LoVo (cell line): ENCODE measurements at places on chromosomes 12 and 14.

DNA sequence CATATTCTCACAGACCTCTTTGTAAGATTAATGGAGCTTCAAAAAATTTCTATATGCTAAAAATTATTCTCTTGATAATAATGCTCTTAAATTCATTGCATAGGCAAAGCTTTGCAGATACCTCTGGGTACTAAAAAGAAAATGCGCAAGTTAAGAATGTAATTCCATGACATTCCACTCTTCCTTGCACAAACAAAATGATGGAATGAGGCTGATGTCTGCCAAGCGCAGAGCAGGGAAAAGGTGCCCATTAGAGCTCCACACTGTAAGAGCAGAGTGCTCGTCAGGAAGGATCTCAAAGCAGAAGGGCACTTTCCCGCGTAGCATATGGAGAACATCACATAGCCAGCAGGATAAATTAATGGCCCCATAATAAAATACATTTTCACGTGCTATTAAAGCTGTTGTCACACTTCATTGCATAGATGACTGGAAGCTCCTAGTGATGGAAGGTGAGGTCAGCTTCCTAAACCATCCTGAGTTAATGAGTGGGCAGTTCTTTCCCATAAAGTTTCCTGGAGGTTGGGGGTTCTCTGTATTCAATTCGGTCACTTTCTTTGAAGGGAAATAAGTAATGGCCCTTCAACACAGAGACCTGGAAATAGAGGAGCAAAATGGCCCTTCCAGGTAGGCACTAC lies 1058.9 kb downstream of the GALC start:
- no peak for DNase-seq

DNA sequence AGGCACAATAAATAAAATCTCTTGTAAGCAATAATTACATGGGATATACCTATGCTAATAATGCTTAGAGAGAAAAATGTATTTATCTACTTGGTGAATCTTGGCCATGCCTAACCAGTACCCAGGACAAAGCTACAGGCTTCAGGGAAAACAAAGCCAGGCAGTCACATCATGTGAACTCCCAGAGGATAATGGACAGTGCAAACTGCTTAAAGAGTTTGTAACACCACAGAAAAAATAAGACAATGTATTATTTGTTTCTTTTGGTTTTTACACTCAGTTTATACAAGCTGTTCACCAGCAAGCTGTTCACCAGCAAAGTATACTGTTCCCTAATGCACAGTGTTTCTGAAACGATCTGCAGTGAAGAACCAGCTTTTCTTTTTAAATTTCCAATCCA lies 38.0 kb downstream of the DICER1 start:
- DNase-seq, result no peak

DNA sequence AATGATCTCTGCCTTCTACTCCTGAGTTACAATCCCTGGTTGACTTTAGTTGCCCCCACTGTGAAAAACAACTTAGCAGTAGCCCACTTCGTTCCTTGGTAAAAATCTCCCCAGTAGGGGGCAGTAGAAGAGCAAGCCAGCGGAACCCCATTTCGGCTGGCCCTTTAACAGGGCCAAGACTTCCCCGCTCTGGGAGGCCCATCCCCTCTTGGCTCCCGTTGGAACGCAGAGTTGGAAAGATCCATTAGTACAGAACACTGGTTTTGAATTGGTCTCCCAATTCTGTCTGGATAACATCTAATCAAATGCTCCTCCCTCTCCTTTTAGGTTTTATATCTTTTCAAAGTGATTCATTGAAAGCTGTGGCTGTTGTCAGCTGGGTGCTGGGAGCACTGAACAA lies 1133.3 kb downstream of the BCL11B start:
- DNase-seq, result no peak

DNA sequence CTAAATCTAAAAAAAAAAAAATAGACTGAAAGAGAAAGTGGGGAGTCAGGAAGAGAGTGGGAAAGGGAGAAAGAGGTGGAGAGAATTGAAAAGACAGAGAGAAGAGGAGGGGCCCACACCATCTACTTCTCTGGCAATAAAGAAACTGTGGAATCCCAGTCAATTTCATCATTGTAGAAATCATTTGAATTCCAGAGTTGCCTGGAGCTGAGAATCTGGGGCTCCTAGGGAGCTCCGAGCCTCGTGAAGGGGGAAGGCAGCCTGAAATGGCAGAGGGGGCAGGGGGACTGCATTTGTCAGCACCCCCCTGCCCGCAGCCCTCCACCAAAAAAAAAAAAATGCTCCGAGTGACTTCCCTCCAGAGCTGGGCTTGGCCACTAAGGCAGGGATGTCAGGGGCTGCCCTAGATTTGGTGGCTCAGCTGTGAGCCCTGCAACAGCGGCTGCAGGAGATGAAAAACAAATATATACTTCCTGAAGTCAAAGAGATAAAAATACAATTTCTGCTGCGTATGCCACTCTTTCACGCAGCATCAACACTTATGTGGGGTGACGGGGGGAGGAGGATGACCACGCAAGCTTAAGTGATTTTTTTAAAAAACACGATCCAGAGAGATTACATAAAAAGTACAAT lies 80.5 kb downstream of the BCL11B start:
- no peak for DNase-seq

- DNase-seq, result no peak
These were observed 371.2 kb downstream of the BCL11B start for GRCh38 chr14:98900798-98901197.

DNA sequence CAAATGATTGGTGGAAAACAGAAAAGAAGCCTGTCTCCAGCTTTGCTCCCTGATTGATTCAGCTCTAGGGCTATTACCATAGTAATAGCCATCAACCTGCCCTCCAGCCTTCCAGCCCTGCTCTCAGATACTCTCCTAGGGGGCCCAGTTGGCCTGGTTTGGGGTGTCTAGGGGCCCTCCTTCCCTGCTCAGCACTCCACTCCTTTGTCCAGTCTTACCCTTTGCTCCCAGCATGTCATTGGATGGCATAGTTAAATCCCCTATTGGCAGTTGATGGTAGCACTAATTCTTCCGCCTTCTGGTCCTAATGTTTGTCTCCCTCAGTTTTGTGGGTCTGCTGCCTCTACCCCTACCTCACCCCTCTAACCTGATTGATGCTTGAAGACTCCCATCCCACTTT lies 175.4 kb upstream of the PELI2 start:
- DNase-seq, result no peak

- no peak for DNase-seq
These were observed 9.6 kb downstream of the PLXNC1 start for GRCh38 chr12:94157981-94158411.
